NCI-H1092 (cell line): ENCODE measurements at places on chromosomes 7 and 10.

GRCh38 chr7:3117488-3118231 lies 74.0 kb upstream of the CARD11 start:
- no peak for DNase-seq

DNA sequence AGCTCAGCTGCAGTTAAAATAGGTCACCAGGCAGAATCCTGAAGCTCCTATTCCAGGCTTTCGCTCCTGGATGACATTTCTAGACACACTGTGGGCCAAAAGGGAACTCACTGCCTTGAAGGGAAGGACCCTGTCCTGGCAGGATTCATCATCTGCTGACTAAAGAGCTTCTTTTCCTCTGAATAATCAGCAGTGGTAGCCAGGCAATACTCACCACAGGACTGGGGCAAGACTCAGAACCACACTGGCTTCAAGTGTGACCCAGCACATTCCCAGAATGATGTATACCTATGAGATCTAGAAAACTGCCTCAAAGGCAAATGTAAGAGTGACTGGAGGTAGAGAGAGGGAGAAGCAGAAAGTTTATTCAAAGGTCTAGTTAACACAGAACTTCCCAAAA lies 29.5 kb upstream of the EBF3 start:
- DNase-seq = no peak

- DNase-seq = no peak
Observed at GRCh38 chr7:139703487-139704307, 74.1 kb downstream of the HIPK2 start.

DNA sequence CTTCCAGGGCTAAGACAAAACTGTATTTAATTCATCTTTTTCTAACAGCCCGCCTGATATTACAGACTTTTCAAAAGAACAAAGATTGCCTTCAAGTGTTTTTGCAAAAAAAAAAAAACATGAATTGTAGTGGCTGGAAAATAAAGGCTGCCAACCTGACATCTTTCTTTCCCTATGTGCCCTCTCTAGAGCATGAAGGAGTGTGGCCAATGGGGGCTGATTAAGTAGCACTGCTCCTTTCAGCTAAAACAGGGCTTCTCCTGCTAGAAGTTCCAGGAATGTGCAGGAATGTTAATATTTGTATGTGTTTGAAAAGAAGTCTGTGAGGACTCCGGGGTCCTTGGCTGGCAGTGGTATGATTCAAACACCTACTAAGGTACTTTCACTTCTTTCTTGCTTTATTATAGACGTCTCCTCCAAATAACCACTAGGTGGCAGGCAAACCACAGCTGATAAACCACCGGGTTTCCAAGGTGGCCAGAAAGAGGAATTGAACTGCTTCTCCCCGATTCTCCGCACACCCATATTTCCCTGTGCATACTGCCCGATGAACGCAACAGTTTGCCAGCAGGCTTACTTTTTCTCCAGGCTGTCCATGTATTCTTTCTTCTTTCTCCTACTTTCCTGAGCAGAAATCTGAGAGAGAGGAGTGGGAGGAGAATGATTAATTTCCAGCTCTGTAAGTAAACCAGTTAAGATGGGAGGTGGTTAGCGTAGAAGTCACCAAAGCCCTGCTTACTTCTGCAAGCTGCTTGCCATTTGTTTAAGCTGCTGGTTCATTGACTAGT lies 56.8 kb upstream of the DGKI start:
- DNase-seq = peak; percentile 45

- no peak for DNase-seq
Observed at GRCh38 chr10:4943821-4944220, 19.4 kb upstream of the AKR1C1 start.

DNA sequence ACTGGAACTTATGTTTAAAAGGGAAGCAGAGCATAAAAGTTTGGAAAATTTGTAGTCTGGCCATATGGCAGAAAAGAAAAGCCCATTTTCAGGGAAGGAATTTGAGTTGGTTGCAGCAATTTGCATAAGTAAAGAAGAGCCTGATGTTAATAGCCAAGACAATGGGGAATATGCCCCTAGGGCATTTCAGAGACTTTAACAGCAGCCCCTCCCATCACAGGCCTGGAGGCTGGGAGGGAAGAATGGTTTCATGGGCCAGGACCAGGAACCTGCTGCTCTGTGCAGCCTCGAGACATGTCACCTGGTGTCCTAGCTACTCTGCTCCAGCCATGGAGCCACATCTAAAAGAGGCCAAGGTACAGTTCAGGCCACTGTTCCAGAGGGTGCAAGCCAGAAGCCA lies 35.3 kb downstream of the HTR7 start:
- DNase-seq = no peak
